RPMI8226 (cell line): ENCODE measurements at places on chromosomes 2 and 18.

DNA sequence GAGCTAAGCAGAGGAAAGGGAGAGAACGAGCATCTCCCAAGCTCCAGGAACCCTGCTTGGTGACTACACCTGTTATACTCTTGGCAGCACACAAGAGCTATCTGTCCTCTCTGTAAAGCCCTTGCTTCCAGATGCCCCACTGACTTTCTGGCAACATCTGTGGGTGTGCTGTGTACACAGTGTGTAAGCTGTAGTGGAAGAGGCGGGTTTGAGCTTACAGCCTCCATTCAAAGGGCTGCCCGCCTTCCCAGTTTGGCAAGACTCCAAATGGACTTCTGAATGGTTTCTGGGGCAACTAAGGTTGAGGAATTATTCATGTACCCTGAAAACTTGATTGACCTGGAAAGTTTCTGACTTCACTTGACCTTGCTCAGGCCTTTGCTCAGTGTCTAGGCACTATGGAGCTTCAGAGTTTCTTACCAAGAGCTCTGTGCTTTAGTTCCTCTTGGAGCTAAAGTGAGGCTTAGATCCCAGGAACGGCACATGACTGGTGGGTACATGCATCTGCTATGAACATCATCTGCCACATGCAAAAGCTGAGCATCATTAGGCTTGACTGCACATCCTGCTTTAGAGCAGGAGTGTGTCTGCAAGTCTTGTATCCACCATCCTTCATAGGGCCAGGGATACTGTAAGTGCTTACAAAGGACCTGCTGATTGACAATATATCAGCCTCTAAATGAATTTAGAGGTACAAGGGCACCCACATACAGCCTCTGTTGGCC, 290.9 kb upstream of the SIX2 start:
- no peak for DNase-seq

- DNase-seq = no peak
Observed at GRCh38 chr2:2332381-2332780, 1.3 kb upstream of the MYT1L start.

- no peak for DNase-seq
Observed at GRCh38 chr2:158481116-158481515, 24.4 kb downstream of the PKP4 start.

GRCh38 chr2:96113367-96113677, 3.0 kb downstream of the ADRA2B start:
- DNase-seq = peak; percentile 32

GRCh38 chr2:157830696-157831570, 45.2 kb downstream of the ACVR1 start:
- DNase-seq = no peak

DNA sequence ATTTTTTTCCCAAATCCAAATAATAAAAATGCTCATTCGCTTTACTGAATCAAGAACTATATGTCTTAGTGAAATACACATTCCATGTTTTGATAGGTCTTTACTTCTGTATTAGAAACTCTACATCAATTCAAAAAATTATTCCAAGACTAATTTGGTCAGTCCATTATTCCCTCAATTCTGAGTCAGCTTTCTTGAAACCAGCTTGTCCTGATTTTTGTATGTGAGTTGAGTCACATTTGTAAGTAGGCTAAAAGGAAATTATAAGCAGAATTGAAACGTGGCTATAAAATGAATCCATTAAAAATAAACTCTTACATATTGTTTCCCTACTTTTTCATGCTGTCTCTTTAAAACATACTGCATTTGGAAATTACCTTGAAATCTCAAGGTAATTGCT, 113.0 kb downstream of the DNER start:
- no peak for DNase-seq

DNA sequence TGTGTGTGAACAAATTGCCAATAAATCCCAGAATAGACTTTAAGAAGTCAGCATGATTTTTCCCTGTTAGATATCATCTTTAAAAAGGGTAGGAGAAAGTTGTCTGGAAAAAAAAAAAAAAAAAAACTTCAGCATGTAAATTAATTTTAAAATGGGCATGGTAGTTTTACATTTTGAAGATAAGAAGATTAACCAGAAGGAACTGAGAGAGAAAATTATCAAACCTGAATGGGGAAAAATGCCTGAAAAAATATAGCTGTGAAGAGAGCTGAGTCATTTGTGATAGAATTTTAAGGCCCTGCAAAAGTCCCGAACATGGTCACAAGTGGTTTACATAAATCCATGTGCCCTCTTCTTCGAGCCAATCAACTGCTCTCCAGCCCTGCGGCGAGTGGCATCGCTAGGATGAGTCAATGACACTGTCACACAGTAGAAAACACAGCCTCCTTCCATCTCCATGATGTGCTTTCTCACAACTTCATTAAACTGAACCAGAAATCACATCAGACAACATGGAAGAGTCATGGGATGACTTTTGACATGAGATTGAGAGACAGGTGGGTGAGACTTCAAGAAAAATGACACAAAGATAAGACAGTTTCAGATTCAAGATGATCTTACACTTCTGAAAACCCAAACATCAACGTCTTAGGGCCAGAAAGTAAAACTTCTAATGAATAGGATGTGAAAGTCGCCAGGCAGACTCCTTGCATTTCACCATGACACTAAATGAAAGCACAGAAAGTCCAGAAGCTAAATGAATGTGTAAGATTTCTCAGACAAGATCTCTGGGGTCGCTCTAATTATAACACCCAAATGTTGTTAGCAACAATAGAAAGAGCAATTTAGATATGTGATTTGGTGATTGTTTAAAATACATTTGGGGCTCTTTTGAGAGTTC, 273.0 kb upstream of the ID2 start:
- peak; percentile 31 for DNase-seq

DNA sequence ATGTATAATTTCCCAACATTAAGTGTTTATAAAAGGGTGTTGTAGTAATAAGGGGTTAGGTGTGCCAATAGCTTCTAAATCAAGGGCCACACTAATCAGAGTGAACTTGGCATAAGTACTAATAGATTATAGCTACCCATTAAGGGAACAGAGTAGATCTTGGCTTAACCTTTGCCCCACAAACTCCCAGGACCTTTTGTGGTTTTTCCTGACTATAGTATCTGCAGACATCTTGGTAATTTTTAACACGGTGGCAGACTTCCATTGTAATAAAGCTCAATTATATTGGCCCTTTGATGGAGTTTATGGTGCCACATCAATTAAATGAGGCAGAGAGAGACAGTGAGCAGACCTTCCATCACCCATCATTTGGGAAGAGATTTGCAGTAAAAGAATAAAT, 358.5 kb upstream of the HNRNPA3 start:
- DNase-seq = no peak

GRCh38 chr2:81661081-81661480, 1356.5 kb upstream of the LRRTM1 start:
- no peak for DNase-seq

GRCh38 chr2:26049641-26050040, 15.8 kb downstream of the RAB10 start:
- DNase-seq = no peak

DNA sequence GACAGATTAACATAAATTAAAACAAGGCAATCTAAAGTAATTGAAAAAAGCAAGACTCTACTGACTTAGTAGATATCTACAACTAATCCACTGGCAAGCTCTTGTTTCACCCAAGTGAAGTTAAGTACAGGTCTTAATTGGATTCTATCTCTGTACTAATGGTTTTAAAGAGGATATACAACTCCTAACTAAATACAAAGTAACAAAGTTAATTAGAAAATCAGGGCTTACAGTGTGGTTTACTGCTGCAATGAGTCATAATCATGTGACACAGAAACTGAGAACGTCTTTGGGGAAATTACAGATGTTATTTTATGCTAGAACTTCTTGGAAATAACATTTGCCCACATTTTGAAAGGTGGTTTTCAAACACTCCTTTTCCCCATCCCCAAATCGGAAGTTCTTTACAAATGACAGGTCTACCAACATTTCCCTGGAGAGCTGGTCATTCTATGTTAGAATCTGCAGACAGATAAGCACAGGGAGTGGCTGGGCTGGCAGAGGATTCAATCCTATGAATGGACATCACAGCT, 245.3 kb downstream of the STK39 start:
- no peak for DNase-seq

DNA sequence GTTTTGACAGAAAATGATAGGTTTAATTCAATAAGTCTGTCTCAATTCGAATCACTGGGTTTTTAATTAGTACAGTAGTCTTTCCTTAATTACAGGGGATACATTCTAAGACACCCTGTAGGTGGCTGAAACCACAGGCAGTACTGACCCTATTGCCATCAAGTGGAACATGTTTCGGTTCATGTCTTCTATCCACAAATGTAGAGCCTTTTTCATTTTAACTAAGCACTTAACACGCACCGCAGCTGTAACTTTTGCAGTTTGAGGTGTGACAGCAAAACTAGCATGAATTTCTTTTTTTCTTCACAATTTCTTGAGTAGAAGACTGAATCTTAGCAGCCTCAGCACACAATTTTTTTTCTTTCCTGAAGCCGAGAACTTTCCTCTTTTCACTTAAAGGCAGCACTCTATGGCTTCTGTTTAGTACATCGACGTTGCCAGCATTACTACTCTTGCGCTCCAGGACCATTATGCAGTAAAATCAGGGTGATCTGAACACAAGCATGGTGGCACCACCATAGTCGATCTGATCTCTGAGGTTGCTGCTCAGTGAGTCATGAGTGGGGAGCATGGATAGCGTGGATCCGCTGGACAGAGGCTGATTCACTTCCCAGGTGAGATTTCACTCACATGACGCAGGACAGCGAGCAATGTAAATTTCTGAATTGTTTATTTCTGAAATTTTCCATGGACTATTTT, 805.1 kb downstream of the RNF144A start:
- DNase-seq = no peak

GRCh38 chr18:21303445-21303844, 61.4 kb downstream of the GREB1L start:
- no peak for DNase-seq

DNA sequence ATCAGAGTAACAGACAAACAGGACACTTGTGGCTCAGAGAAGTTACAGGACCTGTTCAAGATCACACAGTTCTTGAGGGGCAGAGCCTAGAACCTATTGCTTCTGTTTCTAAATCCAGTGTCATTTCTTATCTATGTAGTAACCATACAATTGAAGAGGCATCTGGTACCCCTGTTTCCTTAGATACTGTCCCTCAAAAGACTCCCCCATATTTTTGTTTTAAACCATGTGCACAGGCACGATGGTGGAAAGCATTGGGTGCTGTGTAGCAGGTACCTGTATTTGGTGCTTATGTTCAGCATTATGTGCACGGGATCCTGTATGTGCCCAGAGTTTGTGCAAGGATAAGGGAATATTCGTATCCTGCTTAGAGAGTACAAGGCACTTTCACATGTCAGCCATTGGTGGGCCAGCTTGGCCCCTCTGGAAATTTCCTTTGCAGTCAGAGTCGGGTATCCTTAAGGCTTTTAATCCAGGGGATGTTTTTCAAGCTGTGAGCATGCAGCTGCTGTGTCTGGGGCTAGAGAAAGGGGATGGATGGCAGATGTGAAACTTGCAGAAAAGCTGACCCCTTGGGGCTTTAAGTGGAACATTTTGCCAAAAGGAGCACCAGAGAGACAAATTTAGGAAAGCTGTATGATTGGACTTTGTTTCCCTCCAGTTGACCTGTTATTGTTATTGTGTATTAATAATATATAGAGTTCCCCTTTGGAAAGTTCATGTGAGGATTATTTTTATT, 2.1 kb downstream of the LBH start:
- no peak for DNase-seq

DNA sequence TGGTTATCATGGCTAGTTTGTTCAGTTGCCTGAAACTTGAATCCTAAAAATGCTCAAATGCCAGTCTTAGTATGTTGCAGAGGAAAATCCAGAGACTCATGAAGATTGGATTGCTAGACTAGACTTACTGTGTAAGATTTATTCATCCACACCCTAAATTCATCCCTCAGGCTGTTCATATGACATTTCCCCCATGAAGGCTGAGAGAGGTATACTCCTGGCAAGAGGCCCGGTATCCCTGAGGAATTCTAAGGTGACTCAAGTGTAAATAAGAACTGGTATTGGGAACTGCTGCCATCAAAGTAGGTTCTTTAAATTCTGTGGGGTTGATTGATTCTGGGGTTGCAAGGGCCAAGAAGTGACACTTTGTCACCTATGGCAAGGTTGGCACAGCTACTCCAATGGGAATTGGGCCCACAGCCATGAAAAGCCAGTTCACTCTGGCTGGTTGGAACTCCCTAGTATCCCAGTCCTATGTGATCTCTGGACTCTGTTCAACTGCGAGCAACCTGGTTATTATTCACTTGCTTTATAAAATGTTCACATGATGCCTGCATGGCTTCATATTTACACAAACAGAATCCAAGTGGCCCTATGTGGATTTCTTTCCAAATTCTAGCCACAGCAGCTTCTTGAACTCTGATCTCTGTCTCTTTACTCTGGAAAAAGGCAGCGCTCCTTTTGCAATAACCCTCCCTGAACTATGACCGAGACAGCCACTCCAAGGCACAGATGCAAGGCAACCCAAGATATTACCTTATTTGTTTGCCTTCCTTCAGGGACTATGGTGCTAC, 429.1 kb downstream of the CBLN2 start:
- no peak for DNase-seq

GRCh38 chr18:45829855-45830254, 4.4 kb downstream of the SIGLEC15 start:
- DNase-seq = no peak

- DNase-seq = no peak
Observed at GRCh38 chr2:46132996-46133395, 164.2 kb upstream of the EPAS1 start.

DNA sequence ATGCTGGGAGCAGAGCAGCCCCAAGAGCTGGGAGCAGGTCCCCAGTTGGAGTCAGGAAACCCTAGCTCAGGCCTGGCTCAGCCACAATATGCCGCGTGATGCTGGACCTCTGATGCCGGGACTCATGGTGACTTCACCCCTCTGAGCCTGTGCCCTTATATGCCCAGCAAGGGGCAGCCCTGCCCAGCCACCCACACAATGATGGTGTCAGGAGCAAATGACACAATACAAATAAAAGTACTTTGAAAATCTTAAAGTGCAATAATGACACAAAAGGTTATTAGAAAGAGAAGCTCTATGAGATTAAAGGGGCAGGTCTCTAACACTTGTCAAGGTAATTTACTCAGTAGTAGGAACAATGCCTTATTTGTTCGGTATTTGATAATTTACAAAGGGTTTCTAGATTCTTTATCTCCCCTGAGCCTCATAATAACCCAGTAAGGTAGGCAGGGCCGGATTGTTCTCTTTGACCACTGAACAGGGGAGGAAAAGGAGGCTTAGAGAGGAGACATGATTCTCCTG, 18.3 kb upstream of the KIF3C start:
- no peak for DNase-seq

GRCh38 chr2:24893934-24894333, 26.1 kb downstream of the ADCY3 start:
- DNase-seq = no peak

- DNase-seq = peak; percentile 14
Observed at GRCh38 chr2:230661072-230661957, 51.3 kb upstream of the CAB39 start.

- no peak for DNase-seq
Observed at GRCh38 chr2:44360749-44361329, 455 bp downstream of the PREPL start.

DNA sequence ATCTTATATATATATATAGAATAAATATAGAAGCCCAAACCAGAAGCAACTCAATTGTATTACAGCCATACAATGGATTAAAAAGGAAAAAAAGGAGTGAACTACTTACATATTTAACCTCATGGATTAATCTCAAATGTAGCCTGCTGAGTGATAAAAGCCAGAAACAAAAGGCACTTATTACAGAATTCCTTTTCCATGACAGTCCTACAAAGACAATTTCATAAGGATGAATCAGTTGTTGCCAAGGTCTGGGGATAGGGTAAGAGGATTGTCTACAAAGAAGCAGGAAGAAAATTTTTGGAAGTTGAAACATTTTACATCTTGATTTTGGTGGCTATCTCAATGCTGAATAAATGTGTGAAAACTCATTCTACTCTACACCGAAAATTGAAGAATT, 103.9 kb upstream of the DCC start:
- DNase-seq = no peak
